ENCODE measurements at places on chromosomes 7 and 10.

- no peak for DNase-seq
Observed at GRCh38 chr7:25249772-25250171, 21.5 kb upstream of the NPVF start.

DNA sequence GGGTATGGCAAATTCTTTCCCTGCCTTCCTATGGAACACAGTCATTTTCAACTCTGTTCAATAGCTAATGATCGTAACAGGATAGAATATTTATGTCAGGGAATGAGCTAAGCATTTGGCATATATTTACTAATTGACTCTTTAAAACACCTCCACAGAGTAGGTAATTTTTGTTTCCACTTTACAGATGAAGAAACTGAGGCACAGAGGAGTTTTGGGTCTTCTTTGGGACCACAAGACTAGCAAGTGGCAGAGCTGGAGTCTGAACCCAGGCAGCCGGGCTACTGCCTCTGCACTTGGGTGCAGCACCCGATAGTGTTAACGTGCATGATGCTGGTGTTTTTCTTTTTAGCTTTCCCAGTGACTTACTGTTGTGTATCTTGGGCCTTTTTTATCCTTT lies 384.0 kb downstream of the SFMBT2 start:
- no peak for DNase-seq

GRCh38 chr10:43649185-43649523 lies 473 bp upstream of the ZNF32 start:
- no peak for DNase-seq

DNA sequence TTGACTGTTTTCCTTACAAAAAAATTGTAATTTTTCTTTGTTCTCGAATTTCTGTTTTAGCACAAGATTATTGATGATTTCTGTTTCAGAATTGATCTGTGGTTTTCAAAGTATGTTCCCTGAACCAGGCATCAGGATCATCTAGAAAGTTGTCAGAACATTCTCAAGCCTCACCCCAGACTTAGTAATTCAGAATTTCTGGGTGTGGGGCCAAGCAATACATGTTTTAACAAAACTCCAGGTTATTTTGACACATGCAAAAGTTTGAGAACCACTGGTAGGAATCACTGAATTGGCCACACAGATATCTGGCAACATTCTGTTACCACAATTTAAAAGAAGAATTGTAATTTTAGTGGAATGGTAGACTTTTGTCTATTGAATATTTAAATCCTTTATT lies 1173.9 kb upstream of the LRRTM3 start:
- DNase-seq, result no peak

DNA sequence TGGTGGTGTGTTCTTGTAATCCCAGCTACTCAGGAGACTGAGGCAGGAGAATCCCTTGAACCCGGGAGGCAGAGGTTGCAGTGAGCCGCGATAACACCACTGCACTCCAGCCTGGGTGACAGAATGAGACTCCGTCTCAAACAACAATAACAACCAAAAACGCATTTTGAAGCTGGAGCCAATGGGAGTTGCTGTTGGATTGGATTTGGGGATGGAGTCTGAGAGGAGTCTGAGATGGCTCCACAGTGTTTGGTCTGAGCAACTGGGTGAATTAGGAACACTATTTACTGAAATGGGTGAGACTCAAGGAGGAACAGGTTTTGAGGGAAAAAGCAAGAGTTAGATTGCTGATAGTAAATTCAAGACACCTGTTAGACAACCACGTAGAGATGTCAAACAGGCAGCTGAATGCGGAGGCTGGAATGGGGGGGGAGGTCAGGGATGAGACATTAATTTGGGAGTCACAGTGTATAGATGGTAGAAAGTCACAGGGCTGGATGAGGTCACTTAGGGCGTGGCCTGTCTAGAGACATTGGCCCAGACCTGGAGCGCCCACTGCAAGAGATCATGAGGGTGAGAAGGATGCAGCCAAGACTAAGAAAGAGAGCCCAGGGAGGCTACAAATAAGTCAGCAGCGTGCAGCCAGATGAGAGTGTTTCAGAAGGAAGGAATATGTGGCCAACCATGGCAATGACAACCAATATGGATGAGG lies 56.4 kb downstream of the CYCS start:
- no peak for DNase-seq

- DNase-seq, result no peak
Observed at GRCh38 chr7:46940178-46940577, 641.7 kb downstream of the TNS3 start.

- no peak for DNase-seq
Observed at GRCh38 chr10:129380279-129380678, 86.8 kb upstream of the MGMT start.

- DNase-seq, result no peak
Observed at GRCh38 chr10:60413306-60414012, 23.8 kb upstream of the ANK3 start.

DNA sequence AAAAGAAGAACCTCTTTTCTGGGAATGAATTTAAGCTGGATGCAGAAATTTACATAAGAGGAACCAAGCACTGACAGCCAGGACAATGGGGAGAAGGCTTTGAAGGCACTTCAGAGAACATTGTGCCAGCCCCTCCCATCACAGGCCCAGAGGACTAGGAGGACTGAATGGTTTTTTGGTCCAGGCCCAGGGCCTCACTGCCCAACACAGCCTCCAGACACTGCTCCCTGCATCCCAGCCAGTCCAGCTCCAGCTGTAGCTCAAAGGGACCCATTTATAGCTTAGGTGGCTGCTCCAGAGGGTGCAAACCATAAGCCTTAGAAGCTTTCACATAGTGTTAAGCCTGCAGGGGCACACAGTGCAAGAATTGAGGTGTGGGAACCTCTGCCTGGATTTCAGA lies 142.1 kb downstream of the DPY19L1 start:
- DNase-seq, result no peak

- no peak for DNase-seq
Observed at GRCh38 chr10:46060706-46061105, 14.6 kb upstream of the MSMB start.

GRCh38 chr10:93208717-93209464 lies 135.2 kb downstream of the CYP26A1 start:
- DNase-seq, result no peak

- DNase-seq, result no peak
Observed at GRCh38 chr10:21314111-21314626, 211.3 kb downstream of the SKIDA1 start.

- DNase-seq, result no peak
Observed at GRCh38 chr10:43965033-43965917, 316.6 kb upstream of the ZNF32 start.

DNA sequence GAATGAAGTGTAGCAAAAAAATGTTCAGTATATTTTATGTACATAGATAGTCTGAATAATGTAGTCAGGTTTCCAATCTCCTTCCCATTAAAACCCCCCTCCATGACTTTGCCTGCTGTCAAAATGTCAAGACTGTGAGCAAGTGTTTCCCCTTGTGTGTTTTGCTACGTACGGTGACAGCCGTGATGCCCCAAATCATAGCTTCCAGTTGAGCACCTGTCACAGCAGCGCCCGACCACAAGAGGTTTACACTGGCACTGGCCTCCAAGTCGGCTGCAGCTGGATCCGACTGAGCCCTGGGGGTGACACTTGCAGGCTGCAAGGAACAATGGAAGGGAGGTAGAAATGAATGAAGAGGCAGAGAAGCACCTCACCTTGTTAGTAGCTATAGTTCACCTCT lies 62.3 kb downstream of the LAMB4 start:
- no peak for DNase-seq

DNA sequence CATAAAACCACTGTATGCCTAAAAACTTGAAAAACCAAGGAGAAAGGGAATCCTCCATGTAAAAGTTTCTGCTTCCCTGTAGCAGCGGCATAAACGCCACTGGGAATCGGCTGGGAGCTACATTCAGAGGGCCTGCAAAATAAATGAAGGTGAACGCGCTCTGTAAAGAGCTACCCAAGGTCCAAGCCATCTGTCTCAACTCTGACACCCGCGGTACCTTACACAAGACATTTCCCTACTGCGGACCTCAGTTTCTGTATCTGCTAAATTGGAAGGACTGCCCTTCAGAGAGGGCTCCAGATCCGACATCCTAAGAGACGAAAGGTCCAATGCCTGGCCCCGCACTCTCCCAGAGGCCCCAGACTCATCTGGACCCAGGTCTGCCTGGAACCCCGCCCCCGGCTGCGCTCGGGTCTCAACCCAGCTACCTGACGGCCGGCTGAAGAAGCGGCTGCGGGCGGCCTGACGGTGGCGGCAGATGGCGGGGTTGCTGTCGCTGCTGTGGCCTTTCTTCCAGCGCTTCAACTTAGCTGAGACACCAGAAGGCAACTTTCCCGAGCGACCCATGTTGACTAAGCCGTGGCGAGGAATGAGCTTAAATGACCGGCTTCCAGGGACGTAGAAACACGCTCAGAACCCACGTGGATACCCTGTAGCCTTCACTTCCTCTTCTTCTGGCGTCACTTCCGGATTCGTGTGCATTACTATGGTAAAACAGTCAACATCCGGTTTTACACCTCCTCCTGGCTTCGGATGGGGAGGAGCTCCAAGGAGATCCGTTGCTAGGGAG lies at the start of gene RRP12:
Gene RRP12 (minus strand): TSS at position 676 of the 790 bp plus-strand sequence. CDS start 109 bp downstream, at position 567.
- DNase-seq, result peak; percentile 17

DNA sequence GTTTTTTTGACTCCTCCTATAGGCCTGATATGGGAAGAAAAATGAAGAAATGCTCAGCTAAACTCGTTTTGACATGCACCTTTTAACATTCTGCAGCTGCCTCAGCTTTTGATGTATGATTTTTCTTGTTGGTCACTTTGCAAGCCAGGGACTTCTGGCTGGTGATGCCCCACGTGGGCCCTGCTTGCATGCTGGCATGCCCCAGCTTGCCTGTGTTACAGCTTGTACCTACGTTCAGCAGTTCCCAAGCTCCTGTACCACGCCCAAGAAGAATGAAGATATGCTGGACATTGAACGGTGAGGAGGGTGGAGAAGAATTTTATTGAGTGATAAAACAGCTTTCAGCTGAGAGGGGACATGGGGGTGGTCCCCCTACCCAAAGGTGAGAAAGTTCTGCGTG lies 245.6 kb upstream of the FZD8 start:
- DNase-seq, result no peak

DNA sequence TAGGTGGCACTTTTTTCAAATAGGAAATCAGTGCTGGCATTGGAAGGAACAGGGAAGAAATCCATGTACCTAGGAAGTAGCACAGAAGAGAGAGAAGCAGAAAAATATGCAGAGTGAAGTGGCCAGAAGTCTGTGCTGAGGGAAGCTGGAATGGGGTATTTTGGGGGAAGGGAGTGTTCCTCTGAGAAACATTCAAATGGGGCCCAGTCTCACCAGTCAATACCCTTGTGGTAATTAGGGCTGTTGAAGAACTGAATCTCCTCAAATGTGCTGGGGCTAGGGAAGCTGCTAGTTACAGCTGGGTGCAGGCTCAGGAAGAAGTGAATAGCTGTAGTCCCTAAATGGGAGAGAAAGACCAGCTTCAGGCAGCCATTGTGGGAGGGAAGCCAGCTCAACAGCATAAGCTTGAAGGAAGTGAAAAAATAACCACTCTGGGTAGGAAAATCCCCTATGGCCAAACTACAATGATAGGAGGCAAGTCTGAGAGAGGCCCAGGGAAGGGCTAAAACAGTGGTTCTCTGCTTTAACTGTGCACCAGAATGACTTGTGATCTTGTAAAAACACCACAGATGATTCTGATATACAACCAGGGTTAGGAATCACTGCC lies 7.6 kb downstream of the NDST2 start:
- no peak for DNase-seq

GRCh38 chr7:30515761-30516160 lies 11.1 kb upstream of the GGCT start:
- DNase-seq, result no peak

DNA sequence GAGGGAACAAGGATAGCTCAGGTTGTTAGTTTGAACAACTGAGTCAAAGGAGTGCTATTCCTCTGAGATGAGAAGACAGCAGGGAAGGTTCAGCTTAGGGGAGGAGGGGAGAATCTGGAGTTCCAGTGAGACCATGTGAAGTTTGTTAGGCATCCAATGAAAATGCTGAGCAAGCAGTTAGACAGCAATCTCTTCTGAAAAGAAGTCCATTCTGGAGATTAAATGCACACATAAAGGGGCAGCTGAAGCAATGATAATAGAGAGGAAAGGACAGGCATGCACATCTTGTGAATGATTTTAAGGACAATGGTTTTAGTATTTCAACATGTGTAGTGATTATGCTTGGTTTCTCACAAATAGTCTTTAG lies 89.7 kb upstream of the GHITM start:
- DNase-seq, result no peak

DNA sequence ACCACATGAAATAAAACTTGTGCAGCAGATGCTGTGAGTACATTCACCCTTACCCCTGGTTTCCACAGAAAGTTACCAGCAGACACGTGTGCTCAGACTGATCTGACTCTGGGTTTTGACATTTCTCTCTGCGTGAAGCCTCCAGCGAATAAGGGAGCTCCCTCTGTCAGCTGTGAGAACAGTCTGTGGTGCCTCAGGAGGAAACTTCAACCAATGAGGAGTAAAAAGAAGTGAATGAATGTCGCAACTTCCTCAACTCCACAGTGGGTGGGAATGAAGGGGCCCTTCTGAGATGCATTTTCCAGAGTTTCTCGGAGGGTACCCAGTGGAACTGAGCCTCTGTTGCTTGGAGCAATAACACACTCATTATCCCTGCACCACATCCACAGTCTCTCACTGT lies 743.4 kb downstream of the TNS3 start:
- no peak for DNase-seq

DNA sequence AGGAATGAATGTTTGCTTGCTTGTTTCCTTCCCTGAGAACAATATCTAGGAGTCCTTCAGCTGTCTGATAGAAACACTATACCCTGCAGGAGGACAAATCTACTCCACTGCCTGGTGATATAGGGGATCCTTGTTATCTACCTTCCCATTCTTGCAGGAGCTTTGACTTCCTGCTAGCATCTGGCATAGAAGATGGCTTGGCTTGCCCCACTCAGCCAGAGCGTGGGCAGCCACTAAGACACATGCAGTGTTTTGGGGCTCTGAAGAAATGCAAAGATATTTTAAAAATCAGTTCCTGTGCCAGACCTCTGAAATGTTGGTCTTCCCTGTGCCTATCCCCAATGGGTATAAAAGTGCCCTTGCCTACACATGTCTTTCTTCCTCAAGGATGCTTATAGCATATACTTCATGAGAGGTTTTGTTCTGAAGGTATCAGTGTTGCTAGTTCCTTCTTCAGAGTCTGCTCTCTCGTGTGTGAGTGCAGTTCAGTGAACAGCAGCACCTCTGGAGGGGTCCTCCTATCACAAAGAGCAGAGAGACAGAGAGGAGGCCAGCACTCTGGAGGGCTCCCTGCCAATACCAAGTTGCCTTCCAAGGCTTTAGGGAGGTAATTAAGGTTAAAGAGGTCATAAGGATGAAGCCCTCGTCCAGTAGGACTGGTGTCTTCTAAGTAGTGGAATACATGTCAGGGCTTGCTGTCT lies 149.1 kb upstream of the CALCR start:
- no peak for DNase-seq

DNA sequence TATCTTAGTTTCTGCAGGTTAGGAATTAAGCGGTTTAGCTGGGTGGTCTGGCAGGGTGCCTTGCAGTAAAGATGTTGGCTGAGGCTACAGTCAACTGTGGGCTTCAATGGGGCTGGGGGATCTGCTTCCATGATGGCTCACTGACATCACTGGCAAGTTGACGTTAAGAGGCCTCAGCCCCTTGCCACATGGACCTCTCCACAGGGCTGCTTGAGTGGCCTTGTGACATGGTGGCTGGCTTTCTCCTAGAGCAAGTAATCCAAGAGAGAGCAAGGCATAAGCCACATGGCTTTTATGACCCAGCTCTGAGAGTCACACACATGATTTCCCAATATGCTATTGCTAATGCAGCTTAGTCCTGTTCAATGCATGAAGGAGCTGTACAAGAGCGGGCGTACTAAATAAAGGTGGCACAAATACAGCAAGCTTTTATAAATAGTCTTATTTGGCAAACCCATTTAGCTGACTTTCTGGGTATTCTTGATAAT lies 109.1 kb downstream of the SEPTIN7 start:
- DNase-seq, result no peak

Measured in amygdala (tissue), 56 donors.